ENCODE measurements at places on chromosomes 2 and 18.

DNA sequence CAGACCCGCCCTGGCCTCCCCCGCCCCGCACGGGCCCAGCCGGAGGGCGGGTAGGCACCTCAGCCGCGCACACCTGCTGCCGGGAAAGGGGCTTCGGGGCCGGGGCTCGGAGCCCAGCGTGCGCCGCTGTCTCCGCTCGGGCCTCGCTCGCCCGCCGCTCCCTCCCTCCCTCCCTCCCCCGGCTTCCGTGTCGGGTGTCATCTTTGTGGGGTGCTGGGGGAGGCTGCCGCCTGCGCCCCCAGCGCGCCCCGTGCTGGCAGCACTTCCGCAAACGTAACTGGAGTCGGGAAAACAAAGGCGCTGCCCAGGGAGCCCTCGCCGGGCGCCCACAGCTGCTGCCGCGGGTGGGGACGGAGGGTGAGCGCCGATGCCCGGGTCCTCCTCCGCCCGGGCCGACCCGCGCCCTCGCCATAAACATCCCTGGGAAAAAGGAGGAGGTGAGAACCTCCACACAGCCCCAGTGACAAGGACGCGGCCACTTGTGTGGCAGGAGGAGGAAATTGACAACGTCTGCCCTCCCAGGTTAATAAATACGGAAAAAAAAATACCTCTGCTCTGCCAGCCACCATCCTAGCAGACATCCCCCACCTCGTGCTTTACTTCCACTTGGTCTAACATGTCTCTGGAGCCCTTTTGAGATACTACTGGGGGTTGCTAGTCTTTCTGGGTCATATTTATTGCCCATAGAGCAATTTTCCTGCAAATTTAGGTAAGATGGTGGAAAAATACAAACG is 550 bp downstream of the MFSD6 start:
- DNase-seq = no peak

GRCh38 chr2:29011418-29012060 is 30.4 kb downstream of the TOGARAM2 start:
- DNase-seq = peak; percentile 36

DNA sequence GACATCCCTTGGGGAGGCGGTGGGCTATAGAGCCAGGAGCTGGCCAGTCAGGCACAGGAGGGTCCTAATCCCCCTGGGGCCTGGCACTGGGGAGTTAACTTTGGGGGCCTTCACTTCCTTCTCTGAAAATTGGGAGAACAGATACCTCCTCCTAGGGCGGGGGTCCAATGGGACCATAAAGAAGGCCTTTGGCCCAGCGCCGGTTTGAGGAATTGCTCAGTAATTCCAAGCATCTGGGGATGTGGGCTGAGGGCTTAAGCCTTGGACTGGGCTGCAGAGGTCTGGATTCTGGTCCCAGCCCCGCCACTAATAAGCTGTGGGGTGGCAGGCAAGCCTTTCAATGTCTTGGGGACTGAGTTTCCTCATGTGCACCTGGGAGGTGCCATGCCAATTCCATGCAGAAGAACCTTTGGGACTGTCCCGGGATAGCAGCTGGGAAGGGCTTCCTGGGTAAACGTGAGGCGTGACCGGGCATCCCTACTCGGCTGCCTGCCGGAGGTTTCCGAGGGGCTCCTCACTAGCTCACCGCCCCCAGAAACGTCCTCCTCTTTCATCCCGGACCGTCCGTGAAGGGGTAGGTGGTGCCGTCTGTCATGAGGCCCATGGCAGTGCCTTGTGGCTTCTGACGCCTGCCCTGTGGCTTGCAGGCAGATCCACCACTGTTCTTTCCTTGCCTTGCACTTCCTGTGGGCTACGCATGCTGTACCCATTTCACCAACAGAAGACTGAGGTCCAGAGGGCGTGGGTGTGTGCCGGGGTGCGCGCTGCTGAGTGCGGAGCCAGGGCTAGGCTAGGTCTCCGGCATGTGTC is 67.4 kb upstream of the HPCAL1 start:
- DNase-seq = no peak

- DNase-seq = no peak
Observed at GRCh38 chr2:10964052-10964790, 52.5 kb downstream of the KCNF1 start.

- no peak for DNase-seq
Observed at GRCh38 chr2:129892360-129892759, 87.1 kb upstream of the RAB6C start.

DNA sequence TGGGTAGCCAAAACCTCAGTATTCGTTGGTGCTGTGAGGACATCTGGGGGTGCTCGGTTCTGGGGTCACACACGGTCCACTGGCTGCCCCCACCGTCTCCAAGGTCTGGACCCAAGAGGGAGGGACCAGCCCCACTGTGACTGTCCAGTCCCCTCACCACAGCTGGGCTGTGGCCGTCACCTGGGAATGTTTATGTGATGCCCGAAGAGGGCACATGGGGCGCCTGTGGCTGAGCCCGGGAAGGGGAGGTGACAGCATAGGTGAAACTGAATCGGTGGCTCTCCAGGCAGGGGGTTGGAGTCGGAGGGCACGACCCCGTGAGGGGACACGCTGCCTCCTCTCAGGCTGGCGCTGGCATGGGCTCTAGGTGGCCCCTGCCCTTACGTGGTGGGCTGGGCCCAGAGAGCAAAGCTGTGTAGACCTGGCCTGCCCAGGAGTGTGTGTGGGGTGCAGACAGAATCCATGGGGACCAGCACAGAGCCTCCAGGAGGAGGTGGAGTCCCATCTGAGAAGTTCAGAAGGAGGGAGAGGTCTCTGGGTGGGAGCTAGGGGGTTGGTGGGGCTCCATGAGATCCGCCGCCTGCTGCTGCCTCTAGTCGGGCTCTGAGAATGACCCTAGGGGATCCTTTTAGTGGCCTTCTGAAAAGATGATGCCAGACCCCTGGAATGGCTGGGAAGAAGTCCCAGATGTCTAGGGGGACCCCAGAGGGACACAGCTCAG is 1.8 kb downstream of the BOK start:
- no peak for DNase-seq

DNA sequence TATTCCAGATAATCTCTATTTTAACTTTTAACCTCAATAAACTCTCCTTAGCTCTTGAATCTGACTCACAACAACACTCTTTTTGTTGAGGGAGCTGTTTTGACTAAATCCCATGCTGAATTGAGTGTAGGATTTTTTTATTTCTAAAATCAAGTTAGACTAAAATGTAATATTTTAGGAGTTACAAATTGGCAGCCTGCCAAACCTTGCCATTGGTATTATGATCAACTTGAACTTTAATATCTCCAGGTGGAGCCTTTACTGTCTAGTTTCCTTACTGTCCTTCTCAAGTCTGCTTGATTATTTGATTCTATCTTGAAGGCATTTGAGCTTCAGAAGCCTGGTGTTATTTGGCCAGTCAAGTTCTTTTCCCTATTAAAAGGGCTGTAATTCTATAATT is 8.7 kb downstream of the PIKFYVE start:
- no peak for DNase-seq

GRCh38 chr2:191318037-191318728 is 73.0 kb downstream of the MYO1B start:
- DNase-seq = no peak

GRCh38 chr18:47899107-47899840 is 31.2 kb downstream of the SMAD2 start:
- no peak for DNase-seq

GRCh38 chr2:32688541-32688940 is 60.7 kb downstream of the TTC27 start:
- DNase-seq = no peak

DNA sequence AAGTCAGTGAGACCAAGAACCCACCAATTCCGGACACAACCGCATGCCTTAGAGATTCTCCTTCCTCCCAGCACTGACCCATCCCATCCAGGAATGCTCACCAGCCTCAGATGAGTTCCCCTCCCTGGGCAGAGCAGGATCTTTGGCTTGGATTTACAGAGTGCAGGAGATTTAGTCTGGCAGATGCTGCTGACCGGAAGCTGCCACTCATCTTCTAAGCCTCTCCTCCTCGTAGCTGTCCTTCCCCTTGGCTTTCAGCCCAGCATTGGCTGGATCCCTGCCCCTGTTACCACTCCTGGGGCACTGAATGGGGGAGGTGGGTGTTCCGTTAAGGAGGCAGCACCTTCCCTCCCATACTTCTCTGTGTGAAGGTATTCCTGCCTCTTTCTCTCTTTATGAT is 53.2 kb downstream of the VWA3B start:
- no peak for DNase-seq

DNA sequence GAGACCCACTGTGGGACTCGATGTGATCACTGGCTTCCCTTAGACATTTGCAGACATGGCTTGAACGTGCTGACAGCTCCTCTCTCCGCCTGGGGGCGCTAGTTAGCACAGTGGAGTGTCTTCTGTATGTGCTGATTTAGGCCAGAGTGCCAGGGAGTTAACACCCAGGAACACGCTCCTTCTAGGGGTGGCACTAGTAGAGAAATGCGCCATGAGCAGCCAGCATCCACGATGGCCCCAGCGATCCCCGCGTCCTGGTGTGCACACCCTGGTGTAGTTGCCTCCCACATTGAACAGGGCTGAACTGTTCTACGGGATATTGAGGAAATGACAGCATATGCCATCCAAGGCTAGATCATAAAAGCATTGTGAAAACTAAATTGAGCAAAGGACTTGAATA is 11.4 kb upstream of the NMUR1 start:
- no peak for DNase-seq

GRCh38 chr2:236706288-236706687 is 136.7 kb downstream of the ACKR3 start:
- no peak for DNase-seq

DNA sequence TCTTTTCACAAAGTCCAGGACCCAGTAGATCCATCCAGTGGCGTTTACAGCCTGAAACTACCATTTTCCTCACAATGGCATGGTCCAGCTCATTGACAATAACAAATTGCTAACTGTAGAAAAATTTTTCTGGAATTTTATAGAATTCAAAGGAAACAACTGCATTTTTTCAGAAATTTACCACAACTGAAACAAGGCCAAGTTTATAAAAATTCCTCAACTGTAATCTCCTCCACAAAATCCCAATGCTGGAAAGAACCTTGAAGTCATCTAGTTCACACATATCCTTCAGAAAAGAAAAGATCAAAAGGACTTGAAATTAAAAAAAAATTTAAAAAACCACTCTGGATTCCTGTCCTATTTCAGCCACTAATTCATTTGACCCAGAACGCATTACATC is 226.0 kb upstream of the CTAGE1 start:
- DNase-seq = no peak

- no peak for DNase-seq
Observed at GRCh38 chr2:29753671-29754444, 167.5 kb downstream of the ALK start.
